Amygdala (tissue), 56 donors: ENCODE measurements at places on chromosomes 6 and 20.

DNA sequence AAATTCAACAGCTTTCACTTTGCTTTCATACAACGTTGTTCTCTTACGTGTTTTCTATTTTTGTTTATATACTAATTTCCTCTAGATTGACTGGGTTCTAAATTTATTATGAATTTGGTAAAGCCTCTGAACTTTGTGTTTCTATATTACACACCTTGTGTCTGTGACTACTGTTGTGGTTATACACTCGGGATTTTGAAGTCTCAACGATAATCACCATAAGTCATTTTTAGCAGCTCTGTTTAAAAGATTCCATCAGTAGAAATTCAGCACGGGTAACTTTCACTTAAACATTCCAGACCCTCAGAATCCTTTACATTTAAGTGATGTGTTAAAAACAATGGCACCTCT, 31.8 kb upstream of the HBS1L start:
- DNase-seq = no peak

DNA sequence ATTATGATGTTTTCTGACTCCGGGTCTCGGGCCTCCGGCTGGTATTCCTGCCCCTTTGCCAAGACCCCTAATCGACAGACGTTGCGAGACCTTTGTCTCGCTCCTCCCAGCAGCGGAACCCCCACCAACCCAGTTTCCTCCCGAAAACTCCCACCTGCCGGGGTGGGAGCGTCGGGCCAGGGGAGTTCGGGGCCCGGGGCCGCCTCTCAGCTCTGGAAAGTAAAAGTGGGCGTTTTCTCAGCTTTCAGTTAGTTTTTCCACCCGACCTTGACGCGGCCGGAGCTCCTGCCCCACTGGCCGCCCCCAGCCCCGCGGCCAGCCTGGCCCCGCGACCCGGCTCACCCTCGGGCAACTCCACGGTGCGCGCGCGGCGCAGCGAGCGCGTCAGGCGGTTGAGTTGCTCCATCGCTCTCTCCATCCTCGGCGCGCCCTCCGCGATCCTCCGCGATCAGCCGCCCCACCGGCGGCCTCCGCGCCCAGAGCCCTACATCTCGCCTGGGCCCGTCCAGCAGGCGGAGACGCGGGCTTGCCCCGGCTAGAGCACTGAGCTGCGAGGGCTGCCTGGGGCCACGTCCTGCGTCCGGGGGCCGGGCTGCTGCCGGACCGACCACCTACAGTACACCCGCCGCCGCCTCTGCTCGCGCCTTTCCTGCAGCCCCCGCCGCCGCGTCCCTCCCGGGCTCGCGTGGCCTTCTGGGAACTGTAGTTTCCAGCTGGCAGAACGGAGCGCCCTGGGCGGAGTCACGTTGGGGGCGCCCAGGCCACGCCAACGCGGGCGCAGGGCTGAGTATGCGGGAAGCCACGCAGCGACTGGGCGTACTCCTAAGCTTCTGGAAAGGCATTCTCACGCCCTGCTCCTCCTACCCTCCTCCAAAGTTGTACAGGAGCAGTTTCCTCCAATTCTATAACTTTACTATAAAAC, at the start of gene HACE1:
TSS of gene HACE1 (minus strand) at position 695 of the 922 bp plus-strand sequence. CDS start at position 418, 277 bp downstream.
- DNase-seq = peak; percentile 85

GRCh38 chr6:135941275-135942025, 89.9 kb downstream of the PDE7B start:
- no peak for DNase-seq

DNA sequence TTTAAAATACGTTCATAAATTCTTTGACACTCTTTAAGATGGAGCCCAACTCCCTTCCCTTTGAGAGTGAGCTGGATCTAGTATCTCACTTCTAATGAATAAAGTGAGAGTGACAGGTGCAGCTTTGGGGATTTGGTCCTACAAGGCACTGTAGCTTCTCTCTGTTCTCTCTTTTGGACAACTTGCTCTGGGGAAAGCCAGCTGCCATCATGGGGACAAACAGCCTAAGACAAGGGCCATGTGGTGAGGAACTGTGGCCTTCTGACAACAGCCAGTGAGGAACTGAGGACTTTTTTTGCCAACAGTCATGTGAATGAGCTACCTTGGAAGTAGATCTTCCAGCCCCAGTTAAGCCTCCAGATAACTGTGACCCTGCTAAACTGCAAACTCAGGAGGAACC, 272.8 kb upstream of the AGPAT4 start:
- DNase-seq = no peak

GRCh38 chr20:16115911-16116552, 457.2 kb downstream of the KIF16B start:
- DNase-seq = no peak

DNA sequence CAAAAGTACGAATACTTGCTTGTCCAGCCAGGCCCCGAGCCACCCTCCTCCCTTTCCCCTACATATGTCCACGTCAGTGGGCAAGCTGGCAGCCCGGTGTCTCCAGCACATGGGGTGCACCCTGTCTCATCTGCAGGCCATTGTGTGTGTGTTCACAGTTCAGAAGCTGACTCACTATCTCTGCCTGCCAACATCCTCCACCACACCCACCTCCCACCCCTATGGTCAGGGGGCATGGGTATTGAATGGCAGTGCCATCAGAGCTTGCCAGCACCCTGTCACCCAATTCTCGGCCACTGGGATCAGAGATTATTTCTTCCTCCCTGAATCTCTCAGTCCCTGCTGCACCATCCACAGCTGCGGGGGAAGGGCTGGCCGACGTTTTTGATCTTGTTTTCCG, 195.7 kb downstream of the FARS2 start:
- DNase-seq = peak; percentile 25

DNA sequence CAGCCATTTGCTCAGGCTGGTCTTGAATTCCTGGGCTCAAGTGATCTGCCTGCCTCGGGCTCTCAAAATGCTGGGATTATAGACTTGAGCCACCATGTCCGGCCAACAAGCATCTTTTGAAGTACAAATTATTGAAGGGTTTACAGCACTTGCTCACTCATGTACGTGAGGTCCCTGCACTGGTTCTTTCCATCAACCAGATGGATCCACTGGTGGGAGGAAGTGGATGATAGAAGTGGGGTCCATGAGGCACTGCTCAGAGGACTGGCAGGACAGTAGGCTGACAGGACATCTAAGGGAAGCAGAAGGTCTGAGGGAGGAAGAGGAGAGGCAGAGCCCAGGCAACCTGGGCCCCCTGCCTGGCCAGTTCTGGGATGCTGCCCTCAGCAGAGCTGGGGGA, 109.2 kb upstream of the NXT1 start:
- DNase-seq = no peak

- DNase-seq = no peak
Measured at GRCh38 chr6:18240230-18240629, 24.1 kb downstream of the DEK start.

- DNase-seq = peak; percentile 72
Measured at GRCh38 chr6:134178161-134179044, 126.0 kb upstream of the SLC2A12 start.
